Stimulated activated CD8-positive, alpha-beta memory T cell treated with anti-CD3 and anti-CD28 coated beads, Interleukin-7, amount 100 ng/mL, for 4 hours (primary cell): ENCODE measurements at places on chromosomes 13 and 19.

DNA sequence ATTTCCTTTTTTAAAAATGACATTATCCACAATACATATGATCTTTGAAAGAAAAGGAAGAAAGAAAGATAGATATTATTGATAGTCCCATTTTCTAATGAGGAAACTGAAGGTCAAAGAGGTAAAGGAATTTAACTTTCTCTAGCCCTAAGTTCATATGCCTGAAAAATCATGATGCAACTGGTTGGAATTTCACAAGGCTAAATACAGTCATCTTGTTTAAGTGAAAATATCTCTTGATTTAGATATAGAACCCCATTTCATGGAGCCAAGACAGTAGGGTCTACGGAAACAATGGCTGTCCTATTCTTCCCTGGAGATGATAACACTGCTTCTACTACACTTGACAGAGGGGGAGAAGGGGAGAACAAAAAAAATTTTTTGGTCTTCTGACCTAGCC is 366.2 kb downstream of the DNAJC15 start:
- no peak for DNase-seq

DNA sequence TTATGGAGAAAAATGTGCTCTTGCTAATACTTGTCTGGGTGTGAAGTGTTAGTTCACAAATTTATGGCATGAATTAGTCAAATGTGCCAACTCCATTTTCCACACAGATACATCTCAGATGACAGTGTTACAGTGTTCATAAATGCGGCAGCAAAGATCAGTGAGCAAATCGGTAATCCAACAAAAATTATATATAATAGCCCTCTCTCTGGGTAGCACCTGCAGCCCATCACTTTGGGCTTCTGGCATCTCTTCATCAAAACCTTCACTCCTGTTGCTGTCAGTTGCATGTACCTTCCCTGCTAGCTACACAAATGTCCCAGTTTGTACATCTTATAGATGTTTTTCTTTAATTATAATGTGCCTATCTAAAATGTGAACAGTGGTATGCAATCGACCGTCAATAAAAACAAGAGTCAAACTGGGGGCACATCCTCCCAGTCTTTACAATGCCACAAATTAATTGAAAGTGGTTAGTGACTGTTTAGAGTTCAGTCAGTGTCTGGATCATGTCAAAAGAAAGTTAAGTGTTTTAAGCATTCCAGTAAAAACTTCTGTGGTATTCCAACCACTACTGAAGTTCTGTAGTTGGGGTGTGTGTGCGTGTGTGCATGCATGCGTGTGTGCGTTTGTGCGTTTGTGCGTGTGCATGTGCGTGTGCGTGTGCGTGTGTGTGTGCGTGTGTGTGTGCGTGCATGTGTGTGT is 448.9 kb downstream of the DCT start:
- DNase-seq: no peak

DNA sequence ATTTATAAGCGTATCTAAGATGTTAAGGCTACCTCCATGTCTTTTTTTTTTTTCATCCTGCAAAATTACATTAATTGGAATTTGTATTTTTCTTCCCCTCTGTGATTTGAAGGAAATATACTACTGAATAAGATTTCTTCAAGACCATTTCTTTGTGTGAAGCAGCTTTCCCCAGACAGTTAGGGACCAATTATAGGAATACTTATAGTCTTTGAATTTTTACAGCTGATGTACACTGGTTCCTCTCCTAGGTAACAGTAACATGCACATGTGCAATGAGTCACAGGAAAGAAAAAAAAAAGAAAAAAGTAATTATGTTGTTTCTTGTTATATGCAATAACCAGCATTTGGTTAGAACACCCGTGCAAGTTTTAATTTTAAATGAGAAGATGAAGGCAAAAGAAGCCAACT is 82.0 kb downstream of the PCDH9 start:
- no peak for DNase-seq

DNA sequence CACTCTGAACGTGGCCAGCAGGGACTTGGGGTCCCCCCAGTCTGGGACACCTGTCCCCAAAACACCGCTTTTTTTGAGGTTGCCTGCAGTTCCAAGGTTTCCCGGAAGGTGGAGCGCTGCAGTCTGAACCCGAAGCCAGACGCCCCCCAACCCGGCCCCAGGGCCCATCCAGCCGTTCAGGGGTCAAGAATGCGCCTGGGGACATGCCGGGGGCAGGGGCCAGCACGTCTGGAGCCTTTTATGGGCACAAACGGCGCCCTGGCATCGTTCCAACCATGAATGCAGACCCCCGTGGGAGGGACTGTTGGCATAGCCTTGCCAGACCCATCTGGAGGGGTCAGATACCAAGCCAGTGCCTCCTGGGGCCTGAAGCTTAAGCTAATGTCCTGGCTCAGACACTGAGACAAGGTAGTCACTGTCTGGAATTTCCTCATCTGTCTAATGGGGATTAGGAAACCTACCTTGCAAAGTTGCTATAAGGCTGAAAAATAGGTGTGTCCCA is 6.9 kb downstream of the S1PR5 start:
- no peak for DNase-seq

- no peak for DNase-seq
Measured at GRCh38 chr19:42024622-42025111, 30.6 kb upstream of the ATP1A3 start.

GRCh38 chr19:34733266-34733745 is 737 bp upstream of the ZNF181 start:
- no peak for DNase-seq

GRCh38 chr13:112962911-112963625 is 5.9 kb upstream of the MCF2L start:
- no peak for DNase-seq

DNA sequence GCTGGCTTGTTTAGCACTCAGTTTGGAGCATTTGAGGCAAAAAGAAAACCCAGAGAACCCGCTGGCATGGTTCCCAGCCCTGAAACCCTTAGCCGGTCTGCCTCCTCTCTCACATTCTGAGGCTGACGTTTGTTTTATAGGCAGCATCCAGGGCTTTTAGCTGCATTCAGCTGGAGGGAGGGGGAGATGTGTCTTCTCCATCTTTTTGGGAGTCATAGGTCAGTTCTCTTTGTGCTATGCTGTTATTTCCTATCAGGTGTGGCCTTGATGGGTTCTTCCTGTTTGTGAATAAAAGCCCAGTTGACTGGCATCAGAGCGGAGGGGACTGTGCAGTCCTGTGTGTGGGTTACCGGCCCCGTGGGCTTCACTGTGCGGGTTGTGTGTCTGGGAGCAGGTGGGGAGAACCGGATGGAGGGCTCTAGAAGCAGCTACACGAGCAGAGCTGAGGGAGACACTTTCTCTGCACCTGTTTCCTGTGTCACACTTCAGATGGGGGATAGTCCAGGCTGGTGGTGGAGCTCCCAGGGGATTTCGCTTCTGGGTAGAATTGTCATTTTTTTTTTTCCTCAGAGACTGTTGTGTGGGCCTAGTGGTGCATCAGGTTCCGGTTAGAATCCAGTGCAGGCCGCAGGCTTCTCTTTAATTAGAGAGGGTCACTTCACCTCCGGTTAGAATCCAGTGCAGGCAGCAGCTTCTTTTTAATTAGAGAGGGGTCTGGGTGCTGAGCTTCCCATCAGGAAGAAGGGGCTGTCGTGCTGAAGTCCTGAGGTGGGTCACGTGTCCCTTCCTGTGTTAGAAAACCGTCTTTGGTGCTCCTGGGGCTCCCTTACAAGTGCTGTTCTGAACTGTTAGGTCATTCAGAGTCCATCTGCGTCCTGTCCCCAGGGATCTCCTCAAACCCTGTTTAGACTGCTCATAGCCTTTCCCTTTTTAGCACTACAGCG is 69.6 kb downstream of the ARHGEF7 start:
- DNase-seq: no peak

GRCh38 chr19:55005684-55006488 is 32.2 kb downstream of the GP6 start:
- DNase-seq: peak; percentile 31

- DNase-seq: peak; percentile 59
Measured at GRCh38 chr19:21568816-21569493, 63.6 kb downstream of the ZNF429 start.

DNA sequence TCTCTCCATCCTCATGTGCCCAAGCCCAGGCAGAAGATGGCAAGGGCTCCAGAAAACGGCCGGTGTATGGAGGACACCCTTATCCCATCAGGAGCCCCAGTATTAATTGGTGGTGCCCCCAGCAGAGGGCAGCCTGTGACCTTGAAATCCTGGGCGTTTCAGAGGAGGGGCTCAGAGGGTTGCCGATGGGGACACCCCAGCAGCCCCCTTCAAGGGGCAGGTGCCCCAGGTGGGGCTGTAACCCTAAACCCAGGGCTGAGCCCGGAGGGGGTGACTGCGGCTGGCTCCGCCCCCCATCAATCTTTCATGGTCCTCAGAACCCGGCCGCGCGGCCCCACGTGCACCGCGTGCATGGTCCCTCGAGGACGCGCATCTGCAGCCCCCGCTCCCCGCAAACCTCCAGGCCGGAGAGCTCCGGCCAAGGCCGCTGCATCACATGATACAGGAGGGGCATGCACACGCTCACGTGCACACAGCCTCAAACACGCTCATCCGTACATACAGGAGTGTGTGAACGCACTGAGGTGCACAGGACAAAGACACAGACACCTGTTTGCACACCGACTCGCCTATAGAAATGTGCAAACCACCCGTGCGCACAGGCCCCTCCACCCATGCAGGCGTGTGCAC is 949 bp downstream of the RAB3A start:
- DNase-seq: no peak

DNA sequence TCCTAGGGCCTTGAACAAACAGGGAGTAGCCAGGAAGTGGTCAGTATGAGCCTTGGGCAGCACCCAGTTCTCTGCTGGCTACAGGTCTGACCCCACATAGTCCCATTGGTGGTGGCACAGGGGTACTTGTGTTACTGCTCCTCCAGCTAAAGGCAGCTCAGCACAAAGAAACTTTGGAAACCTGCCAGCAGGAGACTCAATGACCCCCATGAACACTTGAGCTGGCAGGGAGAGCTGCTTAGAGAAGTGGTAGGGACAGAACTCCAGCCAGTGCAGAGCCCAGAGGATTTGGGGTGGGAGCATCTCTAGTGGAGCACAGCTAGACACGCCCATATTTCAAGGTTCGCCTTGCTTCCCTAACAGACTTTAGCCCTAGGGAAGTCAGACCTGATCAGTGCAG is 10.4 kb upstream of the ZNF586 start:
- no peak for DNase-seq

DNA sequence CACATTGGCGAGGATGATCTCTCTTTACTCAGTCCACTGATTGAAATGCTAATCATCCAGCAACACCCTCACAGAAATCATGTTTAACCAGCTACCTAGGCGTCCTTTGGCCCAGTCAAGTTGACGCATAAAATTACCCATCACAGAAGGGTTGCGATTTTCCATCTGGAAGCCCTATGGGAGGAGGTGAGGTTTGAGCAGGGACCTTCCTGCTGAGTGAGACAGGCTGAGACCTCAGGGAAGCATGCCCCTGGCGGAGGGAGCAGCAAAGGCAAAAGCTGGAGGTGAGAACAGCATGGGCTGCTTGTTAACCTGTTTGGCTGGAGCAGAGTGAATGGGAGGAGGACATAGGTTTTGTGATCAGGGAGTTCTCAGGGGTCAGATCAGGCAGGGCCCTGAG is 7.3 kb downstream of the TTC9B start:
- DNase-seq: no peak

- DNase-seq: no peak
Measured at GRCh38 chr13:36919833-36920615, at the start of gene SMAD9. TSS of gene SMAD9 (minus strand) at chr13:36920238. CDS start at chr13:36879689, 40,549 bp downstream.

- DNase-seq: no peak
Measured at GRCh38 chr19:17946965-17947784, 14.4 kb downstream of the CCDC124 start.

- no peak for DNase-seq
Measured at GRCh38 chr19:47497821-47498520, 14.0 kb upstream of the KPTN start.

DNA sequence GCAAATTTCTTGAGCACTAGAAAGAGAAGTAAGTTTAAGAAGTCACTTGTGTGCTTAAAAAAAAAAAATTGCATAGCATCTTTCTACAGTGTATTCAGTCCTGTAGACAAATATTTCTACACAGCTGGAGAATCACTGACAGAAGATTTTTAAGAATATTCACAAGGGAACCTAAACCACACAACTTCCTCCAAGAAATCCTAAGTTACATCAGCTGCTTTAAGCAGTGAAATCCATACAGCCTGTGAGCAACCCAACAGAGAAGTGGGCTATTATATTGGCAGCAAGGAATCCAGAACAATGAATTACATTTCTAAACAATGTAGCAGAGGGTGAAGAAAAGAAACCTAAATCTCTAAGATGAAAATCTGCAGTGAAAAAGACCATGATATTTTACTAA is 1.5 kb downstream of the DOCK9 start:
- no peak for DNase-seq

DNA sequence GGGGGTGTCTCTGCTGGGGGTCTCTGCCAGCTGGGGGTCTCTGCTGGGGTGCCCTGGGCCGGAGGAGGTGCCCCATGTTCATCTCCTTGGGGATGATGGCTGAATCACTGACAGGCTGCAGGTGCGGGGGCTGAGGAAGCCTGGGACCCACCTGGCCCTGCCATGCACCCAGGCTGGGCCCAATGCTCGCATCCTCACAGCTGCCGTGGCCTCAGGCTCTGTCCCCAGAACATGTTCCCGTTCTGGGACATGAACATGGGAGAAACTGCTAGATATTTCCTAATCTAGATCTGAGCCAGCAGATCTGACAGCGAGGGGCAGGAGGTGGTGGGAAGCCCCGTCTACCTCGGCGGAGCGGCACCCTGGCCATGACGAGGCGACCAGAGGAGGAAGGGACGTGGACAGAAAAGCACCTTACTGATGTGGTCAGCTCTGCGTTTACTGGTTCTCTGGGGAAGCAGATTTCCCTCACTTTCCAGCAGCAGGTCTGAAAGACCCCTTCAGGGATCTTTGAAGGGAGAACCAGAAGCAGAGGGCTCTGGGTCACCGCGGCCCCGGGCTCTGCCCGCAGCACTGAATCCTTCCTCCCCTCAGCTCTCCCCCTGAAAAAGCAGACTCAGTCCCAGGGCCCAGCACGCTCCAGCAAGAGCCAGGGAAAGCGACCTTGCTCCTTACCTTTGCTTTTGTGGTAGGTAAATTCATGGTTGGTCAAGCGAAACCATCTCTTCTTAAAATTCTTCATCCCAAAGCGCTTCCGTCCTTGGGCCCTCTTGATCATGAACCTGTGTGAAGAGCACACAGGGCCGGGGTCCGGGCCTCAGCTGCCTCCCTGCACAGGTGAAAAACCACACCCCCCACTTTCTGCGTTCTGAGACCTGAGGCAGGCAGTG is 26.5 kb upstream of the C13orf46 start:
- DNase-seq: no peak

GRCh38 chr19:32458500-32459123 is 53.0 kb downstream of the DPY19L3 start:
- no peak for DNase-seq

DNA sequence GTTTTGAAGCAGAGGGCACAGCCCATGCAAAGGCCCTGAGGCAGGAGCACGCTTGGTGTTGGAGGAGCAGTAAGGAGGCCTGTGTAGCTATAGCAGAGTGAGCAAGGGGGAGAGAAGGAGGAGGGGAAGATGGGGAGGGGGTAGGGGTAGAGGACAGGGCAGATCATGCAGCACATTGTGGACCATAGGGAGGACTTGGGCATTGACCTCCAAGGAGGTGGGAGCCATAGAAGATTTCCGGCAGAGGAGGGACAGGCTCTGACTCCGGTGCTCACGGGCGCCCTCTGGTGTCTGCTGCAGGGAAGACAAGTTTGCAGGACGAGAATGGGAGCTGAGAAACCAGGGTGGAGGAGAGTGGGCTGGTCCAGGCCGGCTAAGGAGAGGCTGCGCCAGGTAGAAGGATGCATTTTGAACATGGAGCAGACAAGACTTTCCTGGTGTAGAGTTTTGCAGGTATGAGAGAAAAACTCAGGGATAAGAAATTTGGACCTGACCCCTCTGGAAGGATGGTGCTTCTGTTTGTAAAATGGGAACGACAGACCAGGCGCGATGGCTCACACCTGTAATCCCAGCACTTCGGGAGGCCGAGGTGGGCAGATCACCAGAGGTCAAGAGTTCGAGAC is 13.7 kb upstream of the CREB3L3 start:
- peak; percentile 66 for DNase-seq
